SJSA1 (cell line): ENCODE measurements at places on chromosomes 2 and 18.

DNA sequence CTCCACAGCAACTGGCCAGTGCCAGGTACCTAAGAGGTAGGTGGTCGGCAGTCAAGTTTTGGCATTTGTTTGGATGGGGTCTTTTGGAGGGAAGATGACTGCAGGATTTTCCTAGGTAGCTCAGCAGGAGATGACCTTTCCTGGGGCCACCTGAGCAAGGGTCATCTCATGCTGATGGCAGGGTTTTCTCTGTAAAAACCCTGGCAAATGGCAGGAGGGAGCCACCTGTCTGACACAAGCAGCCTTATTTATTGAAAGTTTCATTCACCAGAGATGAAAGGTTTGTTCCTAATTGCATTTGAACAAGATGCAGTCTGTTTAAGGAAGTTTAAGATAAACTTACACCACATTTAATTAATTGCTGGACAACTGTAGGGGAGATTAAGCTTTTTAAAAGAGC lies 31.6 kb upstream of the ACAA2 start:
- DNase-seq, result no peak

DNA sequence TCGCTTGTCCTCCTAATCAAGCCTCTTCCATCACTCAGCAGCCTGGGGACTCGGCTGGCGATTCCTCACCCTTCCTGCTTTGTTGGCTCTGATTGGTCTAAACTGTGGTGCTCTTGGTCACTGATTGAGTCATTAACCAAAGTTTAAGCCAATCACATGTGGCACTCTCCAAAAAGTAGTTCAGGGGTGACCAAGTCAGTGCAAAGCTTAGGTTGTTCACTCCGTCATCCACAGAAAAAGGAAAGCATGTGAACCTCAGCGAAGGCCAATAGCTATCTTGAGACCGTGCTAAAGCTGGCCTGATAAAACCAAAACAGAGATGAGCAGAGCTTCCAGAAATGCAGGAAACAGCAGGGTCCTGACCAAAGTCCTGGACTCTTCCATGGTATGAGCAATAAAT lies 4.9 kb downstream of the ALPK2 start:
- DNase-seq, result no peak

GRCh38 chr2:161090411-161090810 lies 69.8 kb upstream of the TANK start:
- no peak for DNase-seq

GRCh38 chr2:234661175-234661574 lies 164.3 kb upstream of the ARL4C start:
- peak; percentile 16 for DNase-seq

GRCh38 chr2:80410346-80410745 lies 105.8 kb upstream of the LRRTM1 start:
- no peak for DNase-seq

GRCh38 chr2:216596236-216596979 lies 36.8 kb upstream of the IGFBP2 start:
- peak; percentile 67 for DNase-seq

- no peak for DNase-seq
Observed at GRCh38 chr2:124668161-124668560, 643.1 kb downstream of the CNTNAP5 start.

- no peak for DNase-seq
Observed at GRCh38 chr2:132420816-132421805, 4.5 kb downstream of the GPR39 start.

DNA sequence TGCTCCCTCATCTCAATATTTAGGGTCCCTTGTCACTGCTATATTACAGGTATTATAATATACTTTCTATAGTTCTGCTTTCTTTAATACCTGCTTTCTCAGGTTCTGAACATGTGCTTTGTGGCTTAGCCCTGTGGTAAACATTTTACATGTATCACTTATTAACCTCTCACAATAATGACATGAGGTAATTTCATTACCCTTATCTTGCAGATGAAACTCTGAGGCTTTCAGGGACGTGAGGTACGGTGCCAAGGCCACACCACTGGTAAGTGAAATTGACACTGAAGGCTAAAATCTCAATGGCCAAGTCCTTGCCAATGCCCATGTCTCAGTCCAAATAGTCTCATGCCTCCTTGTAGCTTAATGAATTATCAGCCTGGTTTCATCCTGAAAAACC lies 21.7 kb downstream of the LINC00305 start:
- no peak for DNase-seq
